Activated naive CD4-positive, alpha-beta T cell (primary cell): ENCODE measurements at places on chromosomes 2 and 18.

DNA sequence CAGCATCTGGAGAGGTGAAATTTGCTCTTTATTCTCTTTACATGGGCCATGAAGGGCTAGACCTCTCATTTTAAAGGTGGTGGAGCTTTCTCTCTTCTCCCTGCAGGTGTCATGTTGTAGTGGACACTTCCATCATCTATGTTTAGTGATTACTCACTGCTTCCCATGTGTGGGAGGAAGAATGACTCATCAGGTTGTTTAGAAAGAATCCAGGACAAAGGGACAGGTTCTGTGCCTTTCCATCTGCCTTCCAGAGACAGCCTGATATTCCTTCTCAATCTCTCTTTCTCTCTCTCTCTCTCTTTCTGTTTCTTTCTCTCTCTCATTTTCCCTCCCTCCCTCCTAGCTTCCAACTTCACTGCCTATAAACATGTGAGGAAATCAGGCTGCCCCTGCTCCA is 38.7 kb downstream of the SCG2 start:
- DNase-seq = no peak

DNA sequence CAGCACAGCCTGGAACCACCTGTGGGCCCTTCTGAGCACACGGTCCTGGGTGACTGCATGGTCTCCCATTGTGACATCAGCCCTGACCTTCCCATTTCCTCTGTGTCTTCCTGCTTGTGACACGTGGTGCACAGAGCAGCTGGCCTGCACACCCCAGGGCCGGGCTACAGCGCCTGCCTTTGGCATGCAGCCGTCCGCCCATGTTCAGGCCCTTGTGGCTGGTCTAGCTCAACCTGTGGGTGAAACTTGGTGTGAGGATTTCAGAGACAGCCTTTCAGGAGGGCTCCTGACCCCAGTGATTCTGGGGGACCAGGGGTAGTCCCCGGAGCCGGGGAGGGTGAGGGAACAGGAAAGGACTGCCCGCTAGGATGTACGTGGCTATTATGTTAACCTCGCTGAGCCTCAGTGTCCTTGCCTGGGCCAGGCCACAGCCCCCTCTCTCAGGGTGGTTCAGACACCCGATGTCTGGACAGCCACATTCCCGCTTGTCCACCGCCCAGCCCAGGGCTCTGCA is 284.8 kb upstream of the HS6ST1 start:
- no peak for DNase-seq

DNA sequence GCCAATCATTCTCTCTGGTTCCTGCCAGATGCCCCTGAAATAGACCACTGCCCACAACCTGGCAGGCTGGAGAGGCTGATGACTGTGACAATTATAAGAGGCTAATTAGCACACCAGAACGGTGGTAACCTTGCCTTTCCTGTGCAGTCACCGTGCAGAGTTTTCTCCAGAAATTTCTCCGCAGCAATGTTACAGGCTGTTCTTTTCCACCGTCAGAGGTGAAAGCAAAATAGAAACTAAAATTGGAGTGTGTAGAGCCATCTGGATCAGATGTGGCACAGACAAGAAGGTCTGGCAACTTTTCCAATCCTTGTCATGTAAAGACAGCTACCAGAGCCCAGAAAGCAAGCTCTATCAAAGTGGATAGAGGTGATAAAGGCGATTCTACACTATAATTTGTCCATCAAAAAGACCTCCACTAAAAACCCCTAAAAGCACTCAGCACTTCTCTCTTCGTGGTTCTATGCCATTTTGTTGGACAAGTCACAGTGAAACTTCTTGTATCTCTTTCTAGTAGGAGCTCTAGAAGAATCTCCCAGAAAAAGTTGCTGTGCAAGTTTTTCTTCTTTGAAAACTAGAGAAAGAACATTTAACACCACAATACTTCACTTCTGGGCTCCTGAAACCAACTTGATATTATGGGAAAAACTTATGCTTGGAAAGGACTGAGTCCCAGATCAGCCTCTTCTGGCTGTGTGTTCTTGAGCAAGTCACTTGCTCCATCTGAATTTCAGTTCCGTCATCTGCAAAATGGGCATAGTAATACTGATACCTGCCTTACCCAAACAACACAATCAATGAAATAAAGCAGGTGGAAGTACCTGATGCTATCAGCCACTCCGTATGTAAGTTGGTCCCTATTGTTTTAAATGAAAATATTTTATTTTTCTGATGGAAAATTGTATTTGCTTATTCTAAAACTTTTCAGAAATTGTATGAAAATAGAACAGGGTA is 295.6 kb upstream of the DLGAP1 start:
- DNase-seq = no peak

DNA sequence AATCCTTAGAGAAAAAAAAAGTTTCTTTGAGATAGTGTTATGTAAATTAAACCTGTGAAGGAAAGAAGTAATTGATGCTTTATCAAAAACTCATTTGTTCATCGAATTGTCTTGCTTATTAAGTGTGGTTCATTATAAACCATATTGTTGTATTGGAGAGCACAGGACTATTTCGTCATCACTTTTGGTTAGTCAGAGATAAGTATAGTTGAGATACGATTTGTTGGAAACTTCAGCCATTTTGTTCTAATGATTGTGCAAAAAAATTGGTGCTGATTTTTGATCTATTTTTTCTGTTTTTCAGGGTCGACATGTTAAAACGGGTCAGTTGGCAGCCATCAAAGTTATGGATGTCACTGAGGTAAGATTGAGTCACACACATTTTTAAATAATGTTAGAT is 92.9 kb downstream of the MAP4K4 start:
- no peak for DNase-seq

DNA sequence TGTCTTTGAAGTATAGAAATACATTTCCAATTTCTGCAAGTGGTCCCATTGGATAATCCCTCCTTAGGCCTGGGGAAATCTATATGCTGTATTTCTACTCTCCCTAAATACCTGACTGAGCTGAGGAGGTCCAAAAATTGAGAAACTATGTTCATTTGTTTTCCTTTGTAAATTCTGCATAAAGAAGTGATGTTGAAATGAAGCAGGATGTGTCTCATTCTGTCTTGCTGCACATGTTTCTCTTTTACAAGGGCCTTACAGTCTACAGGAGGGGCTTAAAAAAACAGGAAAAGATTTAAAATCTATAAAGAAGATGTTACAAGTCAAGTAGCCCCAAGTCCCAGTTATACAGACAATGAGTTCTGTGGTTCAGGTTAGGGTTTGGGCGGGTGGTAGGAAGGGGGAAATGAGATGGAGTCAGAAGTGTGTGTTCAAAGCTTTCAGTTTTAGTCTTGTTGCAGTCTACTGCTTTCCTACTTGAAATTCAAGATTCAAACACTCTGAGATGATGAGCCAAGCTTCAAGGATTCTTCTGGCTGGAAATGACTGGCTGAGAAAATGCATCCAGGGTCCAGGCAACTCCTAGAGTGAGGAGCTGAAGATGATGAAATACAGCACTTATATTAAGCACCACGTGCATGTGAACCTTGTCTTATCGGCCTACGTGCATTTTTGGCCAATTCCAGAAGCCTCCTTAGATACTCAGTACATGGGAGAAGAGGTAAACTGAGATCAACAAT is 146.3 kb upstream of the CELF4 start:
- no peak for DNase-seq

GRCh38 chr2:119694845-119695521 is 16.0 kb downstream of the TMEM177 start:
- no peak for DNase-seq

GRCh38 chr2:241673797-241674725 is 12.6 kb downstream of the DTYMK start:
- DNase-seq = no peak

- DNase-seq = no peak
Observed at GRCh38 chr18:27249933-27250332, 64.8 kb upstream of the CHST9 start.
